ENCODE measurements at places on chromosomes 4 and X. TPM values are rescaled to one million over a fixed set of nuclear protein-coding genes. Genes with fewer than 3 reads are reported as not detected.

SPP1 gene
- total RNA-seq: 21.6 TPM

SCOC gene
- total RNA-seq: 22.6 TPM

HSFX4 gene
- total RNA-seq: not detected

GABRG1 gene
- not detected for total RNA-seq

ITIH6 gene
- not detected for total RNA-seq

USP17L11 gene
- not detected for total RNA-seq

DNA sequence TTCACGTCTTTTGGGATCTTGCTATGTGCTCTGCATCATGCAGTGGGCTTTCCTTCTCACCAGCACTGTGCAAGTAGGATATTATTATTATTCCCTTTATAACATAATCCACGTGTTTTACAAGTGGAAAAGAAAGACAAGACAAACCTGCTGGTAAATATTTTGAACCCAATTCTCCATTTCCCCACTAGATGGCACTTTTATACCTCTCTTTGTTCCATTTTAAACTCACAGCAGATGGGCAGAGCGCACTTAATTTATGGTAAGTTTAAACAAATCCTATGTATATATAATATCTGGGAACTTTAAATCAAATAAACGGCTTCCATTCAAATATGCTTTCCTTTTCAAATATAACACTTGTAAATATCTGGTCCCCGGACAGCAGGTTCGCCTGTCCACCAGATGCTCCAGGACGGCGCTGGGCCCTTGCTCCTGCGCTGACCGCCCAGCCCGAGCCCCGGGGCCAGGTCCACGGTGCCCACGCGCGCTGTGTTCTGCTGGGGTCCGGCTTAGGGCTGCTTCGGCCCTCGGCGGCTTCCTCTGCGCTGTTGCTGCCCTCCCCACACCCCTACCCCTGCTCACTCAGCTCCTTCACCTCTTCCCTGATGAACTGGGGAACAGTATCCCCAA is 31.1 kb downstream of the F11 start:
- no peaks in the 10 kb centered on the region for H3K27me3 ChIP-seq
- no peak overlapping the region for H3K27ac ChIP-seq
- H3K4me3 ChIP-seq: no peak overlapping the region

DNA sequence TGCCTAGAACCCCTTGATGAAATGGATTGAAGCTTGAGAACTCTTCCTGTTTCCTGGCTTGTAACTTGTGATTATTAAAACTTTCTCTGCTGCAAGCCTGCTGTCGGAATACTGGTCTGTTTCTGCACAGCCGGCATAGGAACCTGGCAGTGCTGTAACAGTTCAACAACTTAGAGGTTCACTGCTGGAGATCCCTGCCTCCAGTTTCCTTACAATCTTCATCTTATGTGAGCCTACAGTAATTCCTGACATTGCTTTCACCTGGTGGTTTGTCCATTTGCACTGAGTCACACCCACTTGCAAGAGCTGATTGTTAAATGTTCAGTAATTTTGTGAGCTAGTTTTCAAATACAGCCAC is 1.3 kb upstream of the SEPSECS start:
- no peak for DNase-seq
- peak overlapping the region; percentile 75 for H3K4me3 ChIP-seq
- H3K27me3 ChIP-seq: no peaks in the 10 kb centered on the region
- no peaks in the 10 kb centered on the region for H3K36me3 ChIP-seq

GRCh38 chrX:106902684-106903083 is 457 bp downstream of the RIPPLY1 start:
- no peaks in the 10 kb centered on the region for H3K36me3 ChIP-seq
- H3K4me3 ChIP-seq: no peak overlapping the region
- no peak overlapping the region for H3K27ac ChIP-seq
- no peaks in the 10 kb centered on the region for H3K27me3 ChIP-seq
- no peak for DNase-seq

- peaks cover 13% of the 10 kb centered on the region for H3K4me1 ChIP-seq
- no peak for DNase-seq
- H3K36me3 ChIP-seq: peaks cover 5% of the 10 kb centered on the region
- peak overlapping the region; percentile 4 for H3K27ac ChIP-seq
- no peak overlapping the region for H3K4me3 ChIP-seq
These were observed 26.5 kb downstream of the SEC31A start for GRCh38 chr4:82864336-82864979.

DNA sequence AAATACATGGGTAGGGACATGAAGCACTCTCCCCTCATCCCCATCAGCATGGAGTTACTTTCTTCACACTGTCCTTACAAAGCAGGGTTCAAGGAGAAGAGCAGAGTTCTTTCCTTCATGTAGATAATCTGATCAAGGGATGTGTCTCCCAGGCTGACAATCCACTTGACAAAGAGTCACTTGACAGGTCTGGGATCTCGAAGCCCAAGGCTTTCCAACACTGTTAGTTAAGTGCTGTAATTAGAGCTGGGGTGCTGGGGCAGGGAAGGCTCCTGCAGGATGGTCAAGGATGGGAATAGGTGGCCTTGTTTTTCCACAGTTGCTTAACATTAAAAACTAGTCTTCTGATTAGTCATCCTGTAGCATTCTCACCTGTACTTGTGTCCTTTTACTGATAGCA is 38.0 kb downstream of the CCNG2 start:
- H3K4me1 ChIP-seq: peaks cover 6% of the 10 kb centered on the region
- no peak overlapping the region for H3K4me3 ChIP-seq
- DNase-seq: no peak
- no peak overlapping the region for H3K27ac ChIP-seq
- no peaks in the 10 kb centered on the region for H3K27me3 ChIP-seq

GRCh38 chr4:141180991-141181761 is 39.5 kb upstream of the ZNF330 start:
- H3K4me3 ChIP-seq: no peak overlapping the region
- H3K4me1 ChIP-seq: no peaks in the 10 kb centered on the region
- no peak for DNase-seq
- H3K27ac ChIP-seq: no peak overlapping the region

- no peaks in the 10 kb centered on the region for H3K27me3 ChIP-seq
- H3K4me3 ChIP-seq: peak overlapping the region; percentile 51
- no peak for DNase-seq
- H3K36me3 ChIP-seq: no peaks in the 10 kb centered on the region
- H3K27ac ChIP-seq: peak overlapping the region; percentile 48
These were observed 811 bp downstream of the FLNA start for GRCh38 chrX:154373340-154374306.

- H3K27me3 ChIP-seq: no peaks in the 10 kb centered on the region
- no peaks in the 10 kb centered on the region for H3K4me1 ChIP-seq
- no peak overlapping the region for H3K27ac ChIP-seq
- no peak for DNase-seq
- H3K4me3 ChIP-seq: no peak overlapping the region
- no peaks in the 10 kb centered on the region for H3K36me3 ChIP-seq
These were observed 305.3 kb downstream of the FRMPD4 start for GRCh38 chrX:12443534-12444098.

DNA sequence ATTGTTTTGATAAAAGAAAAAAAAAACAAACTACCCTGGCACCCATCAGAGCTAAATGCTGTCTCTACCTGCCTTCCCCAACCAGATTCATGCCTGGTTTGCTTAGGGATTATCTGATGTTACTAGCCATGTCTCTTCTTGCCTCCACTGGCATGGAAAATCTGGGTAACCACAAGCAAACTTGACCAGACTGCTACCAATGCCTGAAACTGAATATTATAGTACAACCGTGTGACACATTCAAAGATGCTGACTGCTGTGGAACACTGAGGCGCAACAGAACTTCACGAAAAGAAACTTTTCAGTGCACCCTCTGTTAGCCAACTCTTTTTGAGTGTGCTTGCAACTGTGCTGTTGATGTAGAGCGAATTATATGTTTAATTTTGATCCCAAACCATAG is 228.1 kb downstream of the CBR4 start:
- no peaks in the 10 kb centered on the region for H3K36me3 ChIP-seq
- no peak for DNase-seq
- no peaks in the 10 kb centered on the region for H3K4me1 ChIP-seq
- no peaks in the 10 kb centered on the region for H3K27me3 ChIP-seq
- no peak overlapping the region for H3K27ac ChIP-seq

DNA sequence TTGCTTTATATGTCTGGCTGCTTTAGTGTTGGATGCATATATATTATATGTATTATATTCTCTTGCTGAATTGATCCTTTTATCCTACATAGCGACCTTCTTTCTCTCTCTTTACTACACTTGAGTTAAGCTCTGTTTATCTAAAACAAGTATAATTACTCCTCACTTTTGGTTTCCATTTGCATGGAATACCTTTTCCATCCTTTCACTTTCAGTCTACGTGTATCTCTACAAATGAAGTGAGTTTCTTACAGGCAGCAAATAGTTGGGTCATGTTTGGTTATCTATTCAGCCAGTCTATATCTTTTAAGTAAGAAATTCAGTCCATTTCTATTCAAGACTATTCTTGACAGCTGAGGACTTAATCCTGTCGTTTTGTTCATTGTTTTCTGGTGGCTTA is 167.5 kb upstream of the USP38 start:
- H3K4me1 ChIP-seq: no peaks in the 10 kb centered on the region
- no peak overlapping the region for H3K27ac ChIP-seq
- H3K36me3 ChIP-seq: no peaks in the 10 kb centered on the region
